ENCODE measurements at places on chromosomes 16 and 17.

DNA sequence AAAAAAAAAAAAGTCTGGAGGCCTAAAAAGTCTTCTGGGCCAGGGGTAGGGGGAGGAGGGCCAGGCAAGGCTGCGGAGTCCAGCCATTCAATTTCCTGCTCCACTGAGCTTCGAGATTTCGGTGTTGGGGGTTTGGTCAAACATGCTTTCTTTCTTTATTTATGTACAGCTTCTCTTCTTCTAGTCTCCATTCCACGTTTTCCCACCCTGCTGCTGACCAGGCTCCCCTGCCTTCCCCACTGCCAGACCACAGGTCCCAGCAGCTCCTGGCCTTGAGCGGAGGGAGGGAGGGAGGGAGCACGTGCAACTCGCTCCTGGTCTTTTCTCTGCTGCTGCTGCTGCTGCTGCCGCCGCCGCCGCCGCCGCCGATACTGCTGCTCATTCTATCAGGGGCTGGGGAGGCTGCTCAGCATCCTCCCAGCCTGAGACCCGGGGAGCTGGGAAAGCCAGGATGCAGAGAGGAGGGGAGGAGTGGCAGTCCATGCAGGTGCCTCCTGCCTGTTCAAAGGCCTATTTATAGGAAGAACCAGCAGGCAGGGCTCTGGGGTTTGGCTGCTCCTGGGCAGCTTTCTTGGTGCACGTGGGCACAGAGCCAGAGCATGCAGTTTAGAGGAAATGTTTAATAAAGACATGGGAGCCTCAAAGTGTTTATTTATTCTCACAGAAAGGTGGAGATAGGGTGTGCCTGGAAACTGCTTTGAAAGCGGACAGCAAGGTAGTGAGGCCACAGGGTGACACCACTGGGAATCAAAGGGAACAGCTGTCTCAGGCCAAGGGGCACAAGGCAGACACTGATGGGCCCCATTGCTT lies 23.4 kb upstream of the ZFHX3 start:
- DNase-seq: no peak

- no peak for DNase-seq
Measured at GRCh38 chr17:56141046-56141839, 12.0 kb upstream of the ANKFN1 start.

GRCh38 chr16:56583351-56584168 lies 5.8 kb upstream of the MT3 start:
- no peak for DNase-seq

GRCh38 chr17:56863974-56864373 lies 30.0 kb downstream of the DGKE start:
- no peak for DNase-seq

DNA sequence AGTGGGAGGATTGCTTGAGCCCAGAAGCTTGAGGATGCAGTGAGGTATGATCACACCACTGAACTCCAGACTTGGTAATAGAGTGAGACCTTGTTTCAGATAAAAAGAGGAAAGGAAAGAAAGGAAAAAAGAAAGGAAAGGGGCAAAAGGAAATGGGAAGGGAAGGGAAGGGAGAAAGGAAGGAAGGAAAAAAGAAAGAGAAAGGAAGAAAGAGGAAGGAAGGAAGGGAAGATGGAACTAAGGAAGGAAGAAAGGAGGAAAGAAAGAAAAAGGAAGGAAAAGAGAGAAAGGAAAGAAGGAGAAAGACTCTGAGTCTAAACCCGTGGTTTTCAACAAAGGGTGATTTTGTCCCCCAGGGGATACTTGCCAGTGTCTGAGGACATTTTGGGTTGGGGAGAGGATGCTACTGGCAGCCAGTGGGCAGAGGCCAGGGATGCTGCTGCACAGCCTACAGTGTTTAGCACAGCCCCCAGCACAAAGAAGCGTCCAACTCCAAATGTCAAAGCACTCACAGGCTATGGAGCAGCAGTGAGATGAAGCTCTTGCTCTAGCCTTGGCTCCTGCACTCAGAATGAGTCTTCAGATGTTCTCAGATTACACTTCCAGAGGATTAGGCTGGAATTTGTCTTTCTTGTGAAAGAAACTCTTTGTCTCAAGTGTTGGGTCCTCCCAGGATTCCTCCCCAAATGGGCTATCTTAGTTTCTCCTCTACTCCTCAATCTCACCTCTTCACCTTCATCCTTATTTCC lies 64.2 kb downstream of the BMERB1 start:
- no peak for DNase-seq

Measured in effector CD4-positive, alpha-beta T cell (primary cell).